Pulmonary artery endothelial cell (primary cell): ENCODE measurements at places on chromosomes 1 and 21.

GRCh38 chr1:233959102-233959501 is 54.6 kb downstream of the SLC35F3 start:
- DNase-seq, result no peak

DNA sequence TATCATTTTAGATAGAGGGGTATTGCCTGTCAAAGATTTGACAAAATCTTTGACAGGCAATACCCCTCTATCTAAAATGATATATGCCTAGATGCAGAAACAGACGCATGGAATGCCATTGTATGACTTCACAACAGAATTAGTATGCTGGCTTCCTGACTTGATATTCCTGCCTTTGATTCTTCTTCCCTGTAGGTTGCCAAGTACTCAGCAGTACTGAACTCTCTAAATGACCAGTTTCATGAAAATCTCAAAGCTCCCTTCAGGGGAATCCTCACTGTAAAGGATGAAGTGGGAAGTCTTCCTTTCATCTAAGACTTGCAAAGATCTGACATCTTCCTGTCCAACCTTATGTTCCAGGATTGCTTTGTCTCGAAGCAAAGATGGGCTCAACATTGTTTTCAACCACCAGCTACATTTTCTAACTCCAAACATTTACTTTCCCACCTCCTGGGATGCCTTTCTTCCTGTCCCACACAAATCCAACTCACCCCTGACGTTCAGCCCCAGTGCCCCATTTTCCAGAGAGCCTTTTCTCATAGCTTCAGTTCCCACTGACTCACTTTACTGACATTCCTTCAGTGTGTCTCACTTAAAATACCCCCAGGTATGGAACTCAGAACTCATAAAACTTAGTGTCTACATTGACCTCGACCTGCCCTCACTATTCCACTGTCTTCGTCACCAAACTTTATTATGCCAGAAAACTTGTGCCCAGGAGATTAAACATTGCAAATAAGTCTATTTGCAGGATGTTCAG is 67.3 kb upstream of the KCNJ6 start:
- DNase-seq, result no peak

DNA sequence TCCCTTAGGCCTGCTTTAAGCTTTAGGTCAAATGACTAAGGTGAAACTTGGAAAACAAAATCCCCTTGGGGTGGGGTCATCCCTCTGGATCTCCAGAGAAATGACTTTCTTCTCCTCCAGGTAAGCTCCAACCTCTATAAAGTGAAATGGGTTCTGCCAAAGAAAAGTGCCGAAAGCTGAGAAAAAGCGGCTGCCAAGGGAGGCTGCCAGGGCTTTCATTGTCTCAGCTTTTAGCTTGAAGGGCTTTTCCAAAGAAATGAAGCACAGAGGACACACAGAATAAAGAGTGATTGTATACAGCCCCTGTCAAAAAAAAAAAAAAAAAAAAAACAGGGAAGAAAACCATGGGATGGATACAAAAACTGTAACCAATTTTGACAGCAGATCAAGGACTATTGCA is 126.9 kb downstream of the TGFBR3 start:
- no peak for DNase-seq

- DNase-seq, result no peak
Measured at GRCh38 chr1:247294282-247294681, 37.4 kb downstream of the ZNF496 start.

- no peak for DNase-seq
Measured at GRCh38 chr1:224298346-224299330, 31.3 kb downstream of the NVL start.

DNA sequence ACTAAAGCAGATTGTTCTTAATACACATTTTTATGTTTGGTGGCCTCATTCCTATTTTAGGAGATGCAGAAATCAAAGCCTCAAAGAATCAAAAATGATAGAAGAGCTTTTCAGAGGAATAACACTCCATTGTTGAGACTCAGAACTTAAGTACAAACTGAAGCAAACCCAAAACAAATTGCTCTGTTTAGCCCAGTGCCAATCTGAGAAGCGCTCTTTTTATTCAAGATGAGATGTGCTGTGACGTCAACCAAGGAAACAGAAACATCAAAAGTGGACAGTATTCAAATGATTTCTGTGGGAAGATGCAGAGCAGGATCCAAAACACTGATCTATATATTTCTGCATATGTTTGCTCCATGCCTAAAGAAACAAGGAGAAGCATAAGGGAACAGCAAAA is 18.0 kb downstream of the COLGALT2 start:
- no peak for DNase-seq
